ENCODE measurements at places on chromosomes 13 and 19.

DNA sequence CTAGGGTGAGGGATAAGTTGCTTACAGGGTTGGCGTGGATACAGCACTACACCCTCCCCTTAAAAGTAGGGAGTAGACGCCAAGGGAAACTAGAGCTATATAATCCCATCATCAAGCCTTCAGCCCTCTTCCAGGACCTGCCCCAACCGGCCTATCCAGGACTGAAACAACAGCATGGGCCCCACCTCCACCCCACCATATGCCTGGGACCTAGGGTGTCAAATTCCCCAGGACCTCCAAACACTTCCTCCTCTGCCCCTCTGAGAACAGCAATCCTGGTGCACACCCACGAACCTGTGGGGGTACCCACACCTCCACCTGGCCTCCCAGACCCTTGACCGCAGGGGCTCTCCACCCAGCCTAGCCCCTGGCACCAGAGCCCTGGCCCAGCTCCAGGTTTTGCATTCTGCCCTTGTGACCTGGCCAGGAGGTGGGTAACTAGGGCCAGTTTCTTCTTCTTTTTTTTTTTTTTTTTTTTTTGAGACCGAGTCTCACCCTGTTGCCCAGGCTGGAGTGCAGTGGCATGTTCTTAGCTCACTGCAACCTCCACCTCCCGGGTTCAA lies 1.4 kb upstream of the CYP2F1 start:
- no peak for DNase-seq

DNA sequence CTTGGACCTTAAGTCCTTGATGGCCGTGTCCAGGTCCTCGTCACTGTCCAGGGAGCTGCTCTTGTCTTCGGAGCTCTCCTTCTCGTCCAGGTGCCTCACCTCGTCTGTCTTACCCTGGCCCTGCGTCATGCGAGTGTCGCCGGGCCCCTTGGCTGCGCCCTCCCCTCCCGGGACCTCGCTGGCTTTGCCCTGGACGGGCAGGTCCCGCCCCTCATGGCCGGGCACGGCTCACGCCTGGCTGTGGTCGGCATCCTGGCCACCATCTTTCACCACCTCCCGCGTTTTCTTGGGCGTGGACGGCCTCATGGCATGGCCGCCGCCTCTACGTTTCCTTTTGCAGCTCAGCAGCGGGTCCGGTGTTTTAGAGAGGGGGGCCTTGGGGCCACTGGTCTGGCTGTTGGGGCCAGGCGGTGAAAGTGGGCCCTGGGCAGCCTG lies 14.8 kb downstream of the RB1 start:
- DNase-seq: no peak

- DNase-seq: no peak
These were observed 15.9 kb upstream of the ZNF254 start for GRCh38 chr19:24071078-24071477.

DNA sequence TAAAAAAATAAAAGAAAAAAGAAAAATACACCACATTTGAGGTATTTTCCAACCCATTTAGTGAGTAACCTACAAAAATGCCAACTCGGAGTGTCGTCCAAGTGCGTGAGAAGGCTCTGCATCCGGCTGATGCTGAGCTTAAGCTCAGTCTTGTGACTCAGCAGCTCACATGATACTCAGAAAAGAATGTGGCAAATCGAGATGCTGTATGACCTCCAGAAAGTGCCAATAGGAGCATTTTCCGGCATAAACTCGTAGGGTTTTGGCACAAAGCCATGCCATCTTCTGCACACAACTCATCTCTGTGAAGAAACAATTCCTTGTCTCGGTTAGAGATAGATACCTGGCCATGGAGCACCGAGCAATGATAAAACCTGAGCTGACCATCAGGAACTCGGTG lies 58.5 kb downstream of the TRPM4 start:
- no peak for DNase-seq
